Hematopoietic multipotent progenitor cell treated with erythropoietin and hydrocortisone succinate and interleukin-3 and kit ligand, for 4 days (in vitro differentiated cells): ENCODE measurements at places on chromosomes 5 and 9.

DNA sequence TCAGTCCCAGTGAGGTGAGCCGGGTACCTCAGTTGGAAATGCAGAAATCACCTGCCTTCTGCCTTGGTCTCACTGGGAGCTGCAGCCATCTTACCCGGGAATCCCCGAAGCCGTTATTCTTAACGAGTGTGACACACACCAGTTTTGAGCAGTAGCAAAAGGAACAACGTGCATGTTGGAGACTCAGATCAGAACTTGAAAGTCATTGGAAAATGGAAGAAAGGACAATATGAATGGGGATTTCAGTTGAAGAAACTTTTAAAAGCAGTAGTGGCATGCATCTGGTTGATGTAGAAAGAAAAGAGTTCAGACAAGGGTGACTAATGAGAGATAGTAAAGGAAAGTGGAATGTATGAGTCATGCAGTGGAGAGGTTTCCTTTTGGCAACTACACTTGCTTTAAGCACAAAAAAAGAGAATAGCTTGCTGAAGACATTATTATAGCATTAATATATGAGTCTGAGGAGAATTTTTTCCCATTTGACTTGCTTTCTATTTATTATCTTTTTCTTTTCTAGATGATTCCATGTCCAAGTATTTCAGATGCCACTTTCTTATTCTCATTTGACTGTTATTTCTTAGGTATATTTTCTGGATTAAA is 44.4 kb upstream of the ANKDD1B start:
- DNase-seq, result peak; percentile 93

GRCh38 chr5:36630201-36631145 is 24.1 kb downstream of the SLC1A3 start:
- DNase-seq, result no peak

DNA sequence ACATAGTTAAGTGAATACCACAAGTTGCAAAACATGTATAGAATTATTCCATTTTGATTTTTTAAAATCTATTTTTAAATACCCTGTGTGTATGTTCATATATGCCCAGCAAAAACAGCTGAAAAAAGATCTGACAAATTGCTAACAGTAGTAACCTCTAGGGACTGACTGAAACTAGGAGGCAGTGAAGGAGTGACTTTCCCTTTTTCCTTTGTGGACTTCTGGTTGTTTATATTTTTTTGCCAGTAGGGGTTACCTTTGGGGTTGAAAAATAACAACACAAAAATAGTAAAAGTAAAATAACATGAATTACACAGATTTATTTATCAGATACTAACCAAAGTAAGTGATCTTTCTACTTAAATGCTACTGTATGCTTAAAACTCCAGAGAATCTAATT is 2.9 kb downstream of the MEGF9 start:
- DNase-seq, result no peak

DNA sequence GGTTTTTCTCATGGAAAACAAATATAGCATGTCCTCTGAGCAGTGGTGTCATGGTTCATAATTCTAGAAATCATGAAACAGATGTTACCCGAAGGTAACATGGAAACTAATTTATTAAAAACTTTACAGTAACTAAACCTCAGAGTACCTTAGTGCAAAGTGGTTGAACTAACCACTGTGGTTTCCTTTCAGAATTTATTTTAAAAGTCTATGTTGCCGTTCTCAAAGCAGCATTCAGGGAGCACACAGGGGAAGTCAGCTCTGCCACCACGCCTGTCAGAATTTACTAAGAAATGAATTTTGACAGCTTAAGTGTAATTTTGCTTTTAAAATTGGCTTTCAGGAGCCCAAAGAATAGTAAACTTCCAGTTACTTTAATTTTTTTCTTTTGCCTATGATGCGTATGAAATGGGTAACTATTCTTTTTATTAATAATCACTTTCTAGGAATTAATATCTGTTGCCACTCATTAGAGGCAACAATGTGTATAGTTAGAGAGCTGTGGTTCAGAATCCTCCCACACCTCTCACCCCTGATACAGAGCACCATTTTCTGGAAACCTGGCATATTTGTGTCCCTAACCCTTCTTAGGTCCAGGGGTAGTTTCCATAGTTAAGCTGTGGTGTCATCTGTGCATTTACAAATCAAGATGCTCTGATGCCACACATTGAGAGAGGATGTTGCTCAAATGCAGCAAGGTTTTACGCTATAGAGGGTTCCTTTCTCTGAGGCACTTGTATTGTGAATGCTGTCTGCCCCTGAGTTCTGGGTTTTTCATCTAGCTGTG is 202.6 kb downstream of the ZSWIM6 start:
- peak; percentile 28 for DNase-seq

GRCh38 chr9:91502913-91503672 is 79.5 kb upstream of the NFIL3 start:
- DNase-seq, result no peak

GRCh38 chr5:131272724-131273123 is 8.9 kb downstream of the CDC42SE2 start:
- DNase-seq, result no peak

DNA sequence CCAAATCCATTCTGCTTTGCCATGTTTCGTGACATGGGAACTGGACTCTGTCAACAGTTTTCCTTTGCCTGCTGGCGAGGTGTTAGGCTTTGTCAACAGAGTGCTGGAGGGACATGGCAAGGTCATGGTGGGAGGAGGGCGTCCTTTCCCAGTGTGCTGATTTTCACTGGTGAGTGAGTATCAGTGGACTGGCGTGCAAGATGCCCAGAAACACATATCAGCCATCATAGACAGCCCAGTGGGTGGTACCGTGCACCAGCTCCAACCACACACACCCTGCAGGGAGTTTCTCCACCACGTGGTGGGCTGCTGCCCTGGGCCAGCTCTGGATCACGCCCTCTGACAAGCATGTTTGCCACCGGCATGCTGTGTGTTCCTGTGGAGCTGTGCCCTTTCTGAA is 50.0 kb upstream of the ABL1 start:
- peak; percentile 62 for DNase-seq

- DNase-seq, result no peak
These were observed 269.9 kb downstream of the MED10 start for GRCh38 chr5:6108540-6108848.

DNA sequence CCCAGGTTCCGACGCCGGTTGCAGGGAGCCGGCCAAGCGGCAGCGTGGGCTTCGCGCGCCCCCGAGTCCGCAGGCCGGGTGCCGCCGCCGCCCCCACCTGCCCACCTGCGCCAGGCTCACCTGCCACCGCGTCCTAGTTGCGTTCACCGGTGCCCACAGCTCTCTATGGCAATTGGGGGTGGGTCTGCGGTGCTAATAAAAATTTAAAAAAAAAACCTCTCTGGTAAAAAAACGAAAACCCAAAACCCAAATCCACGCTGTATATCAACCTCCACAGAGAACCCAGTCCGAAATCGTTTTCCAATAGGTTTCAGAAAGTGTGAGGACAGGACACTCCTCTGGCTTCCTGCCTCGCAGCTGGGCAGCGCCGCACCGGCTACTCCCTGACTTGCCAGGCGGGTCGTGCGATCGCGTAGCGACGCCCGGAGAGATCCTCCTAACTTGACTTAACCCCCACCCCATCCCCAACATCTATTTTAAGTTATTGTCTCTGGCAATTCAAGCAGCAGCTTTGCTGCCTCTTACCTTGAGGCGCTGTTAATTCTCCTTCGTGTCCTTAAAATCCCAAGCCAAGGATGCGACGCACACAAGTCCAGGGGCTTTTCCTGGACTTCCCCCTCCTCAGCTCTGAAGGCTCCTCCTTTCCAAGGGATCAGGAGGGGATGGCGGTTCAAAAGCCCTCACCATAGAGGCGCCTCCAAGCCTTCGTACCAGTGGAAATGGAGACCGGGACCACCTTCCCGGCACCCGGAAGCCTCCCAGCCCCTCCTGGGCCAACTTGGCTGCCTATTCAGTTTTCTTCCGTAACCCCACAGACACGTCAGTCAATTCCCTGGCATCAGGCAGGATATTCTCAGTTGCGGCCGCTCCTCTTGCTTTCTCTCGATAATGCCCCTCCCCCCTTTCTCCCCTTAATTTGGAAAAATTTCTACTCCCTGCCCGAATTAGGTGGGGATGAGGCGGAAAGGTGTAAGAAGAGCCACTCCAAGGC is 1639.4 kb upstream of the C9orf72 start:
- peak; percentile 19 for DNase-seq

- DNase-seq, result no peak
These were observed 57.3 kb upstream of the SLC28A3 start for GRCh38 chr9:84397822-84398221.

DNA sequence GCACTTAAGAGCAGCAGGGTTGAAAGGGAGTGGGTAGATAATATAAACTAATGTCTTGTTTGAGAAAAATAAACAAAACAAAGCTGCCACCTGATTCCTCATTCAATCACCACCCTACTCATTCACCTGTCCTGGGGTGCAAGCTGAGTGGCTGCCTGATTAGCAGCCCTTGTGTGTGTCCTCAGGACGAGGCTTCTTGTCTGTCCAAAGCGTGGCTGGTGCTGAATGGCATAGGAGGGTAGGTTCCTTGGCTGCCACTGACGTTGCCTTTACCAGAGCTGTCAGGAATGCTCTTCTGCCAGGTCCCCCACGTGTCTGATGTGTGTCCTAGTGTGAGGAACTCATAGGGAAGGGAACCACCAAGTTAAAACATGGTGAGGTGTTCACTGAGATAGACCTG is 146.6 kb upstream of the SLC24A2 start:
- no peak for DNase-seq

- no peak for DNase-seq
These were observed 33.3 kb downstream of the MTRR start for GRCh38 chr5:7902201-7902600.

- peak; percentile 28 for DNase-seq
These were observed 17.1 kb upstream of the FBXL17 start for GRCh38 chr5:108398964-108399363.

DNA sequence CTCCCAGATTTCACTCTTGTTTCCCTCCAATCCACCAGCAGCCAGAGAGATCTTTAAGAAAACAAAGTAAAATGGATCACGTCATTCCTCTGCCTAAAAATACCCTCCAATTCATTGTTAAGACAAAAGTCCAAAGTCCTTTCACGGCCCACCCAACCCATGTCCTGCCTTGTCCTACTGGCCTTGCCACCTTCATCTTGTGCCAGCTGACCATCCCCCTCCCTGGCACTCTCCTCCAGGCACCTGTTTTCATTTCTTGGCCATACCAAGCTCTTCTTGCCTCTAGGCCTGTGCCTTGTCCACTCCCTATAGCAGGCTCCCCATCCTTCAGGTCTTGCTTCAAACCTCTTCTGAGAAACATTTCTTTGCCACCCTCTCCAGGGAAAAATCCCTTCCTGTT is 307.6 kb downstream of the MSX2 start:
- no peak for DNase-seq

DNA sequence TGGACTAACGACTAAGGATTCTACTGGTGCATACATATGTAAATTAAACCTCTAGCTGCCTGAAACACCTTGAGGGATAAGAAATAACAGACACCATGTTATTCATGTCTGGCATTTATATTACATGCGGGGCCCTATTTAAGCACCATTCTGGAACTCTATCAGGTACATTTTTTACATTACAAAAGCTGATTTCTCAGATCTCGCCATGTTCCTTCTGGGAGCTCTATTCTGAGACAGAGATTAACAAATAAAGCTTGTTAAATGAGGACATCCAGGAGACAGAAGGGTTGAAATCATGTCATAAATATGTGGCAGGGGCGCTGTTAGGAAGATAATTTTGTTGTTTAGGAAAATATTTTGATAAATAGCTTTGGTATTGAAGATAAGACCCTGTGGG is 93.4 kb upstream of the SLIT3 start:
- no peak for DNase-seq

DNA sequence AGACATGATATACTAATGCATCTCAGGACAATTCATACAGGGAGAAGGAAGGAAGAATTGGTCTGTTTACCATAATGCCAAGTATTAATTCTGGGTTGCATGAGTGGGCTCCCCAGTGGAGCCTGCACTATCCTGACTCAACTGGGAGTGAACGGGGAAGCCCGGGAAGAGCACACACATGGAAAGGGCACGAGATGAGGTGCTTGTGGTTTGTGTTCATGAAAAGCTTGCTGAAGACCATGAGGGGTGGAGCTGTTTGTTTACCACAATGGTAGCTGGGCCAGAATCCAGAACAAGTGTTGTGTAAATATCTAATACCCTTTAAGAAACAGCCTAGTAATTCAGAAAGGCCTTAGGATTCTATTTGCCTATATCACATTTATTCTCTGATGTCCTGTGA is 44.6 kb downstream of the POC5 start:
- DNase-seq, result no peak

GRCh38 chr9:2872931-2873323 is 29.0 kb upstream of the PUM3 start:
- DNase-seq, result peak; percentile 40

- DNase-seq, result peak; percentile 74
These were observed 40.0 kb downstream of the PIK3R1 start for GRCh38 chr5:68255305-68256120.

DNA sequence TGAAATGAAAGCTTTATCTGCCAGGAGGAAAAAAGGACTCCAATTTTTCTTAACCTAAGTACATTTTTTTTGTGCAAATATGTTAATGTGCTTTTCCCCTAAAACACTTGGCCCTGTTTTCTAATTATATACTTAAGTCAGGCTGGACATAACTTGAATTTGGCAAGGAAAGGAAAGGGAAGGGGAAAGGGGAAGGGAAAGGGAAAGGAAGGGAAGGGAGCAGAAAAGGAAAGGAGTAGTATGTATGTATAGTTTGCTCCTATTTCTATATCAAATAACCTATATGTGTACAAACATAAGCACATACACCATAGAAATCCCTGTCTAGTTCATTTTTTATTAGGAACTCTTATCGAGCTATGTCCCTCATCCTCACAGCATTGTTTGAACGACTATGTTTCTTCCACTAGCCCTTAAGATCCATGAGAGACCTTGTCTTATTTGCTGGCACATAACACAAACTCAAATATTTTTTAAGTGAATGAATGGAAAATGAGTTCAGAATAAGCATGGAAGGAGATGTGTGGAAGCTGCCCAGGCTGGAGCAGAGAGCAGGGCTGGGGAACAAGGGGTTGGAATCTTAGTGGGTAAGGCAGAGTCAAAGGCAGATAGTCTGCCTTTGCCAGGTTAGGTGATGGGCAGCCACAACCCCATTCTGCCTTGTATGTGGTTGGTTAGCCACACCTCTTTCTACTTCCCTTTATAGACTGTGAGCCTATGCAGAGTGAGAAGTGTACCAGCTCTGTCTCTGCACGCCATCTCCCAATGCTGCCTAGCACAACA is 70.0 kb downstream of the KLHL3 start:
- DNase-seq, result peak; percentile 93

- no peak for DNase-seq
These were observed 23.8 kb downstream of the GDA start for GRCh38 chr9:72173080-72173479.

DNA sequence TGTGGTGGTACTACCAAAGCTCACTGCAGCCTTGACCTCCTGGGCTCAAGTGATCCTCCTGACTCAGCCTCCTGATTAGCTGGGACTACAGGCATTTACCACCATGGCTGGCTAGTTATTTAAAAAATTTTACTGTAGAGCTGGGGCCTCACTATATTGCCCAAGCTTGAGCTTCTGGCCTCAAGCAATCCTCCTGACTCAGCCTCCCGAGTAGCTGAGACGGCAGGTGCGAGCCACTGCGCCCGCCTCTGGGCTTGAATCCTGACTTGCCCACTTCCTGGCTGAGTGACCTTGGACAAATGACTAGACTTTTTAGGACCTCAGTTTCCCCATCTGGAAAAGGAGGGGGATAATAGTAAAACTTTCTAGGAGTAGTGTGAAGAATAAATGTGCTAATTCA is 32.1 kb downstream of the NCS1 start:
- DNase-seq, result no peak
